Right renal cortex interstitium (tissue), 3 donors: ENCODE measurements at places on chromosomes 1 and 21.

GRCh38 chr1:152107031-152107983, 7.9 kb downstream of the TCHH start:
- DNase-seq: no peak

- no peak for DNase-seq
Observed at GRCh38 chr1:243496806-243497205, 241.0 kb downstream of the SDCCAG8 start.

GRCh38 chr1:115447672-115448071, 109.6 kb upstream of the NGF start:
- DNase-seq: no peak

DNA sequence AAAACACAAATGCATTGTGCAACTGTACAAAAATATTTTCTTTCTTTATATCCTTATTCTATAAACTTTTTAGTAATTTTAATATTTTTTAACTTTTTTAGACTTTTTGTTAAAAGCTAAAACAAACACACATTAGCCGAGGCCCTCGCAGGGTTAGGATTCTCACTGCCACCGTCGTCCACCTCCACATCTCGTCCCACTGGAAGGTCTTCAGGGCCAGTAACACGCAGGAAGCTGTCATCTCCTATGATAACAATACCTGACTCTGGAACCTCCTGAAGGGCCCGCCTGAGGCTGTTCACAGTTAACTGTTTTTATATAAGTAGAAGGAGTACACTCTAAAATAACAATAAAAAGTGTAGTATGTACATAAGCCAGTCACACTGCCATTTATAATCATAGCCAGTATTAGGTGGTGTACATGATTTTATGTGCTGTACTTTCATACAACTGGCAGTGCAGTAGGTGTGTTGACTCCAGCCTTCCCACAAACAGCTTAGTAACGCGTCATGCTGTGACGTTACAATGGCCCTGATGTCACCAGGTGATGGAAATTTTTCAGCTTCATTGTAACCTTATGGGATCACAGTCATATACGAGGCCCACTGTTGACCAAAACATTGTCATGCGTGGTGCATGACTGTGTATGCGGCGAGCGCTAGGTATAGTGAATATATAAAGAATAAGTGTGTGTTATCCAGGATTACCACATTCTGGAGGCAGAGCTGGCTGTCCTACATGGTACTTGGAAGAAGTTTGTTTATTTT, 8.8 kb downstream of the TFF2 start:
- no peak for DNase-seq

DNA sequence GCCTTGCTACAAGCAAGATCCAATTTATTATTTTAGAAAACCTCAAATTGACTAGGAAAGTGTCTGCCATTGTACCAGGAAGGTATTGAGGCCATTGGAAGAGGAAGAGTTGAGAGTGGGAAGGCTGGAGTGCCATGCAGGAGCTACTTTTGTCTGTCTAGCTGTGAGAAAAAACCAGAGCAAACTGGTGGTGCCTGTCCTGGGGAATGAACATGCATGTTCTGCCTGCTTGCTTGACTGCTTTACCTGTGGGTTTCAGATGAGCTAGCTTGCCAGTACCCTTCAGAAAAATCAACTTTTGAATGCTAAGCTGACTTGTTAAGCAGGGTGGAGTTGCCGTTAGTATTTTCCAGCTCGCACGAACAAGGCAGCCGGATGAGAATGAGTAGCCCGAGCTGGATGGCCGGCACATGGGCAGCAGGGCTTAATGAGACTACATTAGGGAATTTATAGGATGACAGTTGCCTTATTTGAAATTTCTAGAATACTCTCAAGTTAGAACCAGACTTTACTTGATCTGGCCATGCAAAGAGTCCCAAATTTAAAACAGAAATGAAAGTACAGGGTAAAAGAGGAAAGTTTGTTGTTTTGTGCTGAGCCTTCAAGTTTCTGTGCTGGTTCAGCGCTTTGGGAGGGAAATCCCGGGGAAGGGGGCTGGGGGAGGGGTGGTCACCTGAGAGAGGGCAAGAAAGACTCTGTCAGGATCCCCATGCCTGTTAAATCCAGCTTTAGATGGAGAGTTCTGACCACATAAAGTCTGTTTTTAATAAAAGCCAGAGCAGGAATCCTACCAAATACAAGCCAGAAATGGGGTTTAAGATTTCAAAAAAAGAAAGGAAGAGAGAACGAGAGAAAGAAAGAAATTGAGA, 29.6 kb upstream of the C1orf105 start:
- no peak for DNase-seq
